ENCODE measurements at places on chromosomes 4 and X.

DNA sequence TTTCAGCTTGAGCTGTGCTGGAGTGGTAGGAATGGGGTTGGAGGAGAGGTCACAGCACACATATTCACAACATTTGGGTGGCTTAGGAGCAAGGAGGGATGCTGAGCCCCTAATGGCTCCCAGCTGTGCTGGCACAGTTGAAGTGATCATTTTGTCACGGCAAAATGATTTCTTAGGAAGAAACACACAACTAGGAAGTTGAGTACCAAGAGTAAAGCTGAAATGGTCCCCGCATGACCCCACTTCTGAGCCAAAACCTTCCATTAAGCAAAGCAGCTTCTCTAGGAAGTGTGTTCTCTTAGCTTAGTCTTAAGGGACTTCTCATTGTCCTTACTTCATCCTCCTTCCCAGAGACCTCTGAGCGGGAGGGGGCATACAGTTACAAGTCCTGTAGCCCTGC, 12.6 kb downstream of the CAPN6 start:
- no peak for DNase-seq

DNA sequence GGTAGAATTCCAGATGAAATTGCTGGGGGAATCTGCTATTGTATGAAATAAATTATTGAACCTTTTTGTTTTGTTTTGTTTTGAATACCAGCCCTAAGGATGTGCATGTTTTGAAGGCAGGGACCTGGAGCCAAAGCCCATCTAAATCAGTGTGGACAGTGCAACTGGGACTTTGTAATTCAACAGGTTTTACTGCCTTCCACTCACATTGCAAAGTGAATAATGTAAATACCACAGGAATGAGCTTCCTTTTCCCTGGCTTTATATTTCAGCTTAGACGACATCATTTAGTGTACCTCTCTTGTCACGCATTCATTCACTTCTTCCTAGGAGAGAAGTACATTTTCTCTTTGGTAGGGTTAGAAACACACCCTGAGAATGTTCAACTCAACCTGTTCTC, 795.0 kb downstream of the CENPC start:
- DNase-seq, result no peak

DNA sequence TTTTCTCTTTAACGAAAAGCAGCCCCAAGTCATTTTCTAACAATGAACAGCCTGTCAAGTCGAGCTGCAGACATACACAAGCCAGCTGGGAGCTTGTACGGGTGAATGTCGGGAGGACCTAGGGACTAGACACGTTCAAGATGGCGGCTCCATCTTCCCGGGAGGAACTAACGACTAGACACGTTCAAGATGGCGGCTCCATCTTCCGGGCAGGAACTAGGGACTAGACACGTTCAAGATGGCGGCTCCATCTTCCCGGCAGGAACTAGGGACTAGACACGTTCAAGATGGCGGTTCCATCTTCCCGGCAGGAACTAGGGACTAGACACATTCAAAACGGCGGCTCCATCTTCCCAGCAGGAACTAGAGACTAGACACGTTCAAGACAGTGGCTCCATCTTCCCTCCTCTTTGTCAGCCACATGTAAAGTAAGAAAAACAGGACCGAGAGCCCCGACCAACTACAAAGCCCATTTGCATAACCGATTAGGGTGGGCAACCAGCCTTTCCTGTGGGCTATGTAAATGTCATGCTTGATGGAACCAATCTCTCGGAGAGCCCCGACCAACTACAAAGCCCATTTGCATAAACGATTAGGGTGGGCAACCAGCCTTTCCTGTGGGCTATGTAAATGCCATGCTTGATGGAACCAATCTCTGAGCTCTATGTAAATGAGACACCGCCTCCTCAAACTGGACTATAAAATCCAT, 175.5 kb downstream of the DHRSX start:
- no peak for DNase-seq

- no peak for DNase-seq
Observed at GRCh38 chrX:143757887-143758286, 37.3 kb upstream of the SPANXN2 start.

DNA sequence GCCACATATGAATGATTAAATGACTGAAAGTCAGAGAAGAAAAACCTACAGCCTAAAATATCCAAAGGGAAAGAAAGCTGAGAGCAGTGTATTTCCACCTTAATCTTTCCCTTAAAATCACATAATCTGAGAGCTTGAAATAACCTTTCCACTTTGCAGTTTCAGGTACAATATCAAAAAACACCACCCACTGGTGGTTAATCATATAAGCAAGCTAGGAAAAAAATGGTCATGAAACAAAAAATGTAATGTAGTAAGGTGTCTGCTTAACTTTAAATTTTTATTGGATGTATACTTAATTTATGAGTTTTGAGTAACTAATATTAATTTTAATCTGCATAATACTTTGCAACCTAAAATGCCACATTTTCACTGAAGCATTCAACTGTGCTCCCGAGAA, 3.2 kb downstream of the PRDM5 start:
- DNase-seq, result no peak

DNA sequence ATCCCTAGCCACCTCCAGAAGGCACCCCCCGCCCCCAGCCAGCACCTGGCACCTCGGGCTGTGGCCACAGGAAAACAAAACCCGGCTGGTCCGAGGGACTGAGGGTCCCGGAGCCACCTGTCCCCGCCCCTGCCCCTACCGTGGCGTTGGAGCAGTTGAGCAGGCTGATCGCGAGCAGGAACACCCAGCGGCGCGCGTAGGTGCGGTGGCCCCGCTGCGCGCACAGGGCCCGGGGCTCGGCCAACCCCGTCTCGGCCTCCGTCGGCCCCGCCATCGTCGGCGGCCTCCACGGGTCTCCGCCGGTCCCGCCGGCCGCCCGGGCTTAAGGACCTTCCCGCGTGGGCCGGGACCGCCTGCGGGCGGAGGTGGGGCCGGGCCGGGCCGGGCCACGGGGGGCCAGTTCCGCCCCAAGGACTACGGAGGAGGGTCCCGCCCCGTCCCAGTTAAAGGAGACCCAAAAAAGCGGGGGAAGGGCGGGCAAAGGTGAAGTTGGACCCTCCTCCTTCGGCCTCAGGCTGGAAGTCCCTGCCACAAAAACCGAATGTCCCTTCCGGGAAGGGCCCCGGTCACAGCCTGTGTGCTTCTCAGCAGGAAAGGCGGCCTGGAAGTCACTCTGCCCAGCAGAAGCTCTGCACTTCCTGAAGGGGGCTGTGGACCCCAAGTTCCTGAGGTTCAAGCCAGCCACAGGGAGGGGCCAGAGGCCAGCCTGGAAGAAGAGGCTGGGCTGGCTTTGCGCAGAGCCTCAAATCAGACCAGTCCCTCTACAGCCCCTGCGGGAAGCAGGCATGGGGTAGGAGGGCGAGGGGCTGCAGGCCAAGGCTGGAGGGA, at the start of gene SLC49A3:
Gene SLC49A3, minus strand, starts transcription at position 298 of the 828 bp plus-strand sequence. Its CDS starts 24 bp downstream, at position 274.
- no peak for DNase-seq
